Erythroblast (primary cell): ENCODE measurements at places on chromosomes 2 and 18.

- no peak for DNase-seq
These were observed 49.8 kb downstream of the MSH2 start for GRCh38 chr2:47452761-47453160.

GRCh38 chr2:99851089-99851488 is 291.3 kb downstream of the AFF3 start:
- DNase-seq, result no peak

- DNase-seq, result no peak
These were observed 1.3 kb downstream of the RNPEPL1 start for GRCh38 chr2:240569523-240569997.

GRCh38 chr2:97738179-97739019 is 25.0 kb downstream of the ZAP70 start:
- no peak for DNase-seq

DNA sequence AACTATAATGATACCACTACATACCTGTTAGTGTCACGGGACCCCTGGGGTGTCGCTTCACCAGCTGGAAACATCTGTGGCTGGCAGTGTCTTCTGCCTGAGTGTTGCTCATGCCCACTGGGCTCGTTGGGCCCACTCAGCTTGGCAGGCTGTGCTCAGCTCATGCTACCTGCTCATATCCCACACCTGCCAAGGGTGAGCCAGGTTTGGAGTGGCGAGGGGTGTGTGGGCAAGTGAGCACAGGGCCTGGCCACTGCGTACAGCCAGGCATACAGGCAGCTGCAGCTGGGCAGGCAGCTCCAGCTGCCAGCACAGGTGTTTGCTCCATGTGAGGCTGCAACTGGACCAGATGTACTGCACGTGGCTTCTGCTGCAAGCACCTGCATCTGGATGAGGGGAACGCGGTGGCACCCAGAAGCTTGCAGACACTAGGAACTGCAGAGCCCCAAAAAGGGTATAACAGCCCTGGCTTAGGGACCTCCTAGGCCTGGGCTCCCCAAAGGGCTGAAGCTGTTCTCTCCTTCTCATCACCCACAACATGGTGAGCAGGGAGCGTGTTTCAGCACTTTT is 70.1 kb downstream of the SUCLG1 start:
- no peak for DNase-seq

- DNase-seq, result no peak
These were observed 65.0 kb upstream of the IKZF2 start for GRCh38 chr2:213216461-213216860.

GRCh38 chr18:79621501-79621900 is 58.1 kb upstream of the CTDP1 start:
- DNase-seq, result no peak

- no peak for DNase-seq
These were observed 95.9 kb upstream of the MBOAT2 start for GRCh38 chr2:9099341-9099751.

GRCh38 chr18:43620936-43621335 is 343.6 kb upstream of the SYT4 start:
- peak; percentile 28 for DNase-seq

- no peak for DNase-seq
These were observed 634.0 kb upstream of the FSHR start for GRCh38 chr2:49788300-49788699.

DNA sequence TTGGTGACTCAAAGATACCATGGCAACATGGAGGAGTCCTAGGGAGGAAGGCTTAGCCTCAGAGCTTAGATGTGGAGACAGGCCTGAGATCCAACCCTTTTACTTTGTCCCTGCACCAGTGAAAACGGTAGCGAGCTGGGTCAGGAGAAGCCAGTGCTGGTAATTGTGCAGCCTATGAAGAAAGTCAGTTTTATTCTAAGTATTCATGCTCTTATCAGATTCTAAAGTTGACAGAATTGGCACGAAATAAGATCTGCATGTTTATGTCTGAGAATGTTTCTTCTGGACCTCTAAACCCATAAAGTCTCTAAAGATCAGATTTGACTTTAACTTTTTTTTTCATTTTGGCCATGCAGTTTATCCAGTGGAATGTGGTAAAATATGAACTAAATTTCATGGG is 93.8 kb downstream of the SCG2 start:
- DNase-seq, result no peak

DNA sequence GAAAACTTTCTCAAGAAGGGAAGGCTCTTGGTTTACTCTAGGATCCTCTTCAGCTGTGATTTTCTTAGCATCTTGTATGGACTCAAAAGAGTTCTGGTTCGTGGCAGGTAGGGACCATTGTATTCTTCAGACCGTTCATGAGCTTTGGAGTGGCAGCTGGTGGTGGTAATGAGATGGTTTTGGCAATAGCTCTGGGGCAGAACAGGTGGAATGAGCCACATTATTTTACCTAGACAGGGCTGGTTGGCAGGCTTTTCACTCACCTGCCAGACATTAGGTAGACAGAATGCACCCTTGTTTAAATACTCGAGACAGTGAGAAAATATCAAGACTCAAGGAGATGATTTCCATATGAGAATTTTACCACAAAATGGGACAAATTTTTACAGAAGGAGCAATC is 26.2 kb upstream of the MGAT5 start:
- DNase-seq, result no peak

DNA sequence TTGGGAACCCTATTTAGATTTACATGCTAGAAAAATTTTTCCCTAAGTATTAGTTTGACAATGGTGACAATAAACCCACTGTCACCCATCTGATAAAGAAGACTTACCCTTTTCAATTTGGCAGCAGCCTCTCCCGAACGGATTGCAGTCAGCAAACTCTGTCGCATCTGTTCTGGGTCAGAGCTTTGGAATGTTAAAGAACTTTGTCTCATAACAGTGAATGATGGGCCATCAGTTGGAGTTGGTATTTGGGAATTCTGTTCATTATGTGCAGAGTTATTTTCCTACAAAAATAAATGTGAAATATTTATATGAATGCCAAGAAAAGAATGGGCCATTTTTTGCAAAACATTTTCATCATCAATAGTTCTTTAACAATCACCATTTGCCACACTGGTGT is 70.8 kb upstream of the GRB14 start:
- no peak for DNase-seq

GRCh38 chr2:24448797-24449196 is 42.3 kb upstream of the NCOA1 start:
- no peak for DNase-seq

DNA sequence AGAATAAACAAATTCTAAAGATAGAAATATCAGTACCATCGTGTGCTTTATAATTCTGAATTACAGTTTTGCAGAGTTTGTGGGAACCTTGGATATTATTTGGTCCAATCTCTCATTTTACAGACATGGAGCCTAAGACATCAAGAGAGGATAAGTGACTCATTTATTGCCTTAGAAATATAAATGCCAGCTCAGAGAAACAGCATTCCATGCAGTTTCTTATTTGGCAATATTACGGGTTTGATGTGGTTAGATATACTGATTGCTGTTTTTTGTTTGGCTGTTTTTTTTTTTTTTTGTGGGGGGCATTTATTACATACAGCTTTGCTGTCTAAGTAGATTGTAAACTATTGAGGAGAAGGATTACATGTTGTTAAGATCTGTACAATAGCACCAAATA is 1241.1 kb upstream of the LRRTM1 start:
- DNase-seq, result no peak
